GM19239 (cell line): ENCODE measurements at places on chromosomes 13 and 19.

- no peak for DNase-seq
Measured at GRCh38 chr19:58091251-58091995, 6.6 kb downstream of the ZSCAN18 start.

DNA sequence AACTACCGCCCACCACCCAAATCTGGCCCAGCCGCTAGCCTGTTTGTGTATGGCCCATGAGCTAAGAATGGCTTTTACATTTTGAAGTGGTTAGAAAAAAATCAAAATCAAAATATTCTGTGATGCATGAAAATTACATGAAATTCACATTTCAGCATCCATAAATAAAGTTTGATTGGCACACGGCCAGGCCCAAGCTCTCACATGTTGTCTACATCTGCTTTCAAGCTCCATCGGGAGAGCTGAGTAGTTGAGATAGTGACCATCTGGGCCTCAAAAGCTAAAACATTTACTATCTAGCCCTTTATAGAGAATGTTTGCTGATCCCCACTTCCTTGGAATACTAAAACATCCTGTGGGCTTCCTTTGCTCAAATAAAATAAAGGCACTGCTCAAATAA lies 14.5 kb downstream of the RFX2 start:
- no peak for DNase-seq

GRCh38 chr13:31747966-31748365 lies 8.6 kb downstream of the RXFP2 start:
- DNase-seq = no peak

- no peak for DNase-seq
Measured at GRCh38 chr13:103908911-103909310, 842.7 kb upstream of the SLC10A2 start.

DNA sequence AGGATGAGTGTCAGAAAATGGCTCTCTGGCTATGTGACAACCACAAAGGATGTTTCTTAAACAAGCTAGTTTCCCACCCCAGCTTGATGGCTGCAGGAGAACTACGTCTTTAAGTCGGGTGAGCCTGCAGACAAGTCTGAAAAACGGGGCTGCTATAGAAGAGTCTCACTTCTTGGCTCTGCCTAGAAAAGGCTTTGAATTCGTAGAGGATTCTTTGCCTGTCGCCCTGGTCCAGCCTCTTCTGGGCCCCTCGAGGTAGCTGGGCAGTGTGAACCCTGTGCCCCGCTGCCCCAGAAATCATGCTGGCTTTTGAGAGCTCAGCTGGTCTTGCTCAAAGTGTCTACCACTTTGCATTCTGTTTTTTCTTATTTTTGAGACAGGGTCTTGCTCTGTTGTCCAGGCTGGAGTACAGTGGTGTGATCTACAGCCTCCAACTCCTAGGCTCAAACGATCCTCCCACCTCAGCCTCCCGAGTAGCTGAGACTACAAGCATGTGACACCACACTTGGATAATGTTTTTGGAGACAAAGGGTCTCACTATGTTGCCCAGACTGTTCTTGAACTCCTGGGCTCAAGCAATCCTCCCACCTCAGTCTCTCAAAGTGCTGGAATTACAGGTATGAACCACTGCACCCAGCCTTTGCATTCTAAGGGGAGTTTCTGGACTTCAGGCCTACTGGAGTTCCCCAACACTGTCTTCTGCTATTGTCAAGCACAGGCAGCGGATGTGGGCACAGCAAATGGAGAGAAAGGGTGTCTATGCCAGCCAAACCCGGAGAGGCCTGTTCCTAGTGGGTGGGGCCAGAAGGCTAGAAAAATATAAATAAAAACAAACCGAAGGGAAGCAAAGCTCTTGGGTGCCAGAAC lies 6.5 kb downstream of the CEBPA start:
- DNase-seq = no peak

DNA sequence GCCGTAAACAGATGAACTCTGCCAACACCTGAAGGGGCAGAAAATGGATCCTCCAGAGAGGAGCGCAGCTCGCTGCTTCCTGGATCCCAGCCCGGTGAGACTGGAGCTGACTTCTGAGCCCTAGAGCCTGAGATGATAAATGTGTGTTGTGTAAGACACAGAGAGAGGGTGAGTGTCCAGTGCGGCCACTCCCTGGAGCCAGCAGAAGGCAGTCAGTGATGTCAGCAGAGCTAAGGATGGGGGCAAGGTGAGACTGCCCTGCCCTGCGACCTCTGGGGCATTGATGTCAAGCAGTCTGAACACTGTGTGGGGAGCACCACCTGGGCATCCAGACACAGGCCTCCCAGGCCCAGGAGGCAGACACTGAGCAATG lies 9.7 kb upstream of the SLC35E1 start:
- DNase-seq = no peak

DNA sequence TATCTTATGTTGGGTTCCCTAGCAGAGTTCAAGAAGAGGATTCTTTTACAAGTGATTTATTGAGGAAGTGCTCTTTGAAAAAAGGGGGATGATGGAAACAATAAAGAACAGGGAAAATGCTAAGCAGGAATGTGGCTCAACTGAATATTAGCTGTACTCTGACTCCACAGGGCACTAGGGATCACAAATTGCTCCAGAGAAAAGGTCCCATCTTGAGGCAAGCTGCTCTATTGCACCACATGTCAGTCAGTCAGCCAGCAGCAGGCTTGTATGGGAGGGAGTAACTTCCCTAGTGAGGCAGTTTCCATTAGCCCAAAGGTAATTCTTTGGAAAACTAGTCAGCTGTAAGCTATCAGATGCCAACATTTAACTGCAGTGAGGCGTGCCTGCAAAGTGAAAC lies 73.3 kb upstream of the FNDC3A start:
- no peak for DNase-seq

- no peak for DNase-seq
Measured at GRCh38 chr13:19772306-19772705, 10.4 kb downstream of the PSPC1 start.

GRCh38 chr13:47215736-47216135 lies 318.9 kb upstream of the HTR2A start:
- no peak for DNase-seq

DNA sequence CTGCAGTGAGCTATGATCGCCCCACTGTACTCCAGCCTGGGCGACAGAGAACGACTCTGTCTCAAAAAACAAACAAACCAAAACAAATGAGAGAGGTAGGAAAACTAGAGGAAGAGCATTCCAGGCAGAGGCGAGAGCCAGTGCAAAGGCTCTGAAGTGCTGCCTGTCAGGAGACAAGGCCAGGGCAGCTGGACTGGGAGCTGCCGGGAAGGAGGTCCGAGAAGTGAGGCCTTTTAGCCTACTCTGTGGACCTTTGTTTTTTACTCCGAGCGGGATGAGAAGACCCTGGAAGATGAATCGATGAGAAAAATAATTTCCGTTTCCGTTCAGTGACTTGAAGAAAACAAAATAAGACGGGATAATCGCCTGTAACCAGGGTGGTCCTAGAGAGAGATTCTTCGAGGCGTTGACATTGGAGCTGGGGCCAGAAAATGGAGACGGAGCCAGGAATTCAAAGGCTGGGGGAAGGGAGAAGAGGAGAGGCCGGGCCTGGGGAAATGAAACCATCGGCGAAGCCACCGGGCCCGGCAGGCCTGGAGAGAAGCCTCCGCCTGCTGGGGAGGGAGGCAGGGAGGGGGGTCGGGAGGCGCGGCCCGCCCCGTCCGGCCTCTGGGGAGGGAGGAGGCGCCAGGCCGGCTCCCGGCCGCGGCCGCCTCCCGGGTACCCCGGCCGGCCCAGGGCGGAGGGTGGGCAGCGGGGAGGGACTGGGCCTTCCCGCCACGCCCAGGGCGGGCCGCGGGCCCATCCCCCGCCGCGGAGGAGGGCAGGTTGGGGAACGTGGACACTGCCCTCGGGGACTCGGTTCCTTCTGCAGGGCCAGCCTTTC lies 7.8 kb upstream of the SERTAD1 start:
- DNase-seq = peak; percentile 58

GRCh38 chr13:112837371-112838037 lies 131.5 kb upstream of the MCF2L start:
- DNase-seq = no peak

DNA sequence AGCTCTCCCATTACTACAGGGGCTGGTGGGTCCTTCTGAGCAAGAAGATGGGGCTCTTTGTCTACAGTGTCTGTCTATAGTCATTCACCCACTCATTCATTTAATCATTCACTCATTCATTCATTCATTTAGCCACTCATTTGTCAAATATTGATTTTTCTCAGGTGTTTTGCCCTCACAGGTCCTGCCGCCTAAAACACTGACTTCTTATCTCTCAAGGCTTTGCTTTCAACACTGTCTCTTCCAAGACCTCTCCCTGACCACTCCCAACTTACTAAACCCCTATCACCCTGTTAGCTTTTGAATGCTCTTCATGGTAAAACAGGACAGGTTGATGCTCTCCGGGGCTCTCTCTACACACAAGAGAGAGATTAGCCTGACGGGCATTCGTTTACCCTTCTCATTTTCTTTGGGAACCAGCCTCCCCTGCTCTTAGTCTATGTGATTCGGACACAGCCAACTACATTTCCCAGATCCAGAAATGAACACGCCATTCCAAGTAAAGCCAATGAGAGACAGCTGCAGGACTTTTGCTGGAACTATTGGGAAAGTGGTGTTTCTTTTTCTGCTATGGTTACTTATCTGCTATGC lies 22.7 kb downstream of the FAM187B start:
- no peak for DNase-seq

- no peak for DNase-seq
Measured at GRCh38 chr13:26658448-26659385, 101.2 kb downstream of the WASF3 start.

- DNase-seq = no peak
Measured at GRCh38 chr13:76751278-76751677, 134.9 kb downstream of the KCTD12 start.

GRCh38 chr19:15372470-15372869 lies 7.1 kb downstream of the AKAP8 start:
- DNase-seq = no peak
